ENCODE measurements at places on chromosomes 3 and 15.

- ATAC-seq: no peak
Observed at GRCh38 chr3:129569856-129570255, 26.9 kb downstream of the H1-8 start.

- no peak for ATAC-seq
Observed at GRCh38 chr15:82992436-82992998, 6.5 kb downstream of the RAMAC start.

DNA sequence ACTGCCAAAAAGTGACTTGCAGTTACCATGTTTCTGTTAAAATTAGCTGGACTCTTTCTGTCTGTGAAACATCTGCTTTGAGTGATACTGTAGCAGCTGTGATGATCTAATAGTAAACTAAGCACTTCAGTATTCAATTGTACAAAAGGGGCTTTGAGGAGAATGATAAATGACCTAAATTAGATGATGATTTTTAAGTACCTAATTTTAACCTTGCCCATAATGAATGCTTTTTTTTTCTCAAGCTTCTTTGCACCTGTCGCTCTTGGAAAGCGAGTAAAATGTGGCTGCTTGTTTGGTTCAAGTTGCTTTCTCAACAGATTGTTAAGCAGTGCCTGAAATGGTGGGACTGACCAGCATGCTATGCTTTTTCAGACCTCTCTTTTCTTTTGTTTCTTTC is 752.3 kb downstream of the EPHA3 start:
- no peak for ATAC-seq

- no peak for ATAC-seq
Observed at GRCh38 chr3:194379231-194379630, 9.7 kb upstream of the LRRC15 start.

DNA sequence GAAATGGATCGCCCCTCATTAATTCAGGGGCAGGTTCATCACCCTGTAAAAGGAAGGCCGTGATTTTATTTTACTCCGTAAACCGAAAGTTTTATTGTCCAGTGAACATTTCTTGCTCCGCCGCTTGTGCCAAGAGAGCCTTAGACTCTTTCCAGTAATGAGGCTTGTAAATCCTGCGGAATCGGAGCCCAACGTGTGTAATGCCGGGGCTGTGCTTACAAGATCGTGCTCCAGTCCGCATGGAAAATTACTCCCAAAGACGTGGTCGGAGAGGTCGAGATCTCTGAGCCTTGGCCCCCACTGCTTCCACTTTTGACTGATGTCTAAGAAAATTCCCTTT is 649 bp upstream of the PLOD2 start:
- ATAC-seq: peak; percentile 1

DNA sequence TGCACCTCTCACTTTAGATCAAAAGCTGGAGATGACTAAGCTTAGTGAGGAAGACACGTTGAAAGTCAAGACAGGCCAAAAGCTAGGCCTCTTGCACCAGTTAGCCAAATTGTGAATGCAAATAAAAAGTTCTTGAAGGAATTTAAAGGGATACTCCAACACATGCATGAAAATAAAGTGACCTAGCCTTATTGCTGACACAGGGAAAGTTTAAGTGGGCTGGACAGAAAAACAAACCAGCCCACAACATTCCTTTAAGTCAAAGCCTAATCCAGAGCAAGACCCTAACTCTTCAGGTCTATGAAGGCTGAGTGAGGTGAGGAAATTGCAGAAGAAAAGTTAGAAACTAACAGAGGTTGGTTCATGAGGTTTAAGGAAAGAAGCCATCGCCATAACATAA is 100.6 kb upstream of the PSMD6 start:
- no peak for ATAC-seq

GRCh38 chr15:71660501-71660900 is 149.9 kb upstream of the NR2E3 start:
- ATAC-seq: no peak

DNA sequence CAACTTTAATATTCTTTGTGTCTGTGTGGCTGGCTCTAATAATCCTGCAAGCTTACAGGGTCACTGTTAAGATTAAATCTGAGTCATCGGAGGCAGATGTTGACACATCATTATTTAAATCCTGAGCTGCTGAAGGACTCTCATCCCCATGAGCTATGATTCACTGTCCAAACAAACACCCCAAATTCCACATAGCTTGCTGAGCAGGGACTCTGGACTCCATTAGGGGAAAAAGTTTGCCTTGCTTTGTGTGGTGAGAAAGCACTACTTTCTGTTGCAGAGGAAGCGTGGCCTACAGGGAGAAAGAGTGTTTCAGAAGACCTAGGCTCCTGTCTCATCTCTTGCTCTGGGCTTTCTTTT is 213.7 kb downstream of the PDCD6IP start:
- ATAC-seq: no peak

DNA sequence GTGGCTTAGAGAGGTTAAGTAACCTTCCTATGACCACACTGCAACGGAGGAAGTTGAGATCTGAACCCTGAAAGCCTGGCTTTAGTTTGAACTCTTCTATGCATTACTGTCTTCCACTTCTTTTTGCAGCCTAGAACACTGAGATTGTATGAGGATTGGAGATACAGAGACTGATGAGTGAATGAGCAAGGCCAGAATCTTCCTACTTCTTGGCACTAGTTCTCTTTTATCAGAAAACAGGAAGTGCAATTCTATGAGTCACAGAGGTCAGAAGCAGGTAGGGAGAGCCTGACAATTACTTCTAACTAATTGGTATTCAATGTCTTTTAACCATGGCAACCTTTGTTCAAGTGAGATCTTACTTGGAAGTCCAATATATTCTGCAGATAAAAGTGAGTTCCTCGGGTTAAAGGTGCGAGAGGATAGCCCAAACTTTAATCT is 219.0 kb downstream of the SHQ1 start:
- ATAC-seq: no peak

GRCh38 chr3:119497820-119498185 is 544 bp upstream of the TIMMDC1 start:
- ATAC-seq: no peak

DNA sequence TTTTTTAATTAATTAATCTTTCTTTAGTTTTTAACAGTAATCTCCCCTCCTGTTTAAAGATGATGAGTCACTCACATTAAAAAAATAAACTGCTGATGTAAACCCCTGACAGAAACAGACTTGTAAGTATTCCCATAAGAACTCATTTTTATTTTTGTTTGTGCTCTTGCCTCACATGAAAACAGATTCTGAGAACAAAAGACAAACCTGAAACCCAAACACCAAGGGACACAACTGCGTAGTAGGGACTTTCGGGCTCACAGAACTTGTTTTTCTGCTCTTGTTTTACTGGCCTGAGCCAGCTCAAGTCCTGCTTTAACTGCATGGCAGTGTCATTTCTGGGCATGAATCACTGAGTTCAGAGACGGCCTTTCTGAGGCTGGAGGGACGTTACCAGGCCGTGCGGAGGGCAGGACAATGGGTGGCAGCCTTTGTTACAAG is 600.8 kb downstream of the FOXP1 start:
- ATAC-seq: peak; percentile 60

DNA sequence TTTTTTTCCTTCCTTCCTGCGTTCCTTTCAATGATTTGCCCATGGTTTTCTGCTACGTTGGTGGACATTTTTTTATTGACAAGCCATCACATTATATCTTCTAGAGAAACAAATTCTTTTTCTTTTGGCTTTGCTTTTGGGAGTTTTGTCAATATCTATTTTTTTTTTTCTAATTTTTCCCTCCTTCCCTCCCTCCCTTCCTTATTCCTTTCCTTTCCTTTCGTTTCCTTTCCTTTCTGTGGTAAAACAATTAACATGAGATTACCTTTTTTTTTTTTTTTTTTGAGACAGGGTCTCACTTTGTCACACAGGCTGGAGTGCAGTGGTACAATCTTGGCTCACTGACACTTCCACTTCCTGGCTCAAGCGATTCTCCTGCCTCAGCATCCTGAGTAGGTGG is 153.7 kb downstream of the THRB start:
- no peak for ATAC-seq

- ATAC-seq: no peak
Observed at GRCh38 chr3:53079791-53080555, 34.1 kb upstream of the SFMBT1 start.

DNA sequence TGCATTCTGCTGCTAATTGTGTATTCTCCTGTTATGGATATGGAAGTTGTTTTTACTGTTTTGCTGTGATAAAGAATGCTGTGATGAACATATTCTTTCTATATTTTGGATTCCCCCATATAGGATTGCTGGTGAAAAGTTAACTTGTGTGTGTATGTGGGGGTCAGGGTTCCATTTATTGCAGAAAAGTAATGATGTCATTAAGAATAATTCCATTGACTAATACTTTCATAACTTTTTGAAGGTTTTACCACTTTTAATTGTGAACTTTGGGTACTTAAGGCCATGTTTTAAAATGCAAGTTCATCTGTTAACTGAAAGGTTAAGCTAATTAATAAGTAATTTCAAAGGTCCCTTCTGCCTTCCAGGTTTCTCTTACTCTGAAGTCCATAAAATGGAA is 6.2 kb downstream of the NEO1 start:
- no peak for ATAC-seq

GRCh38 chr3:11060500-11061251 is 68.1 kb downstream of the SLC6A1 start:
- ATAC-seq: peak; percentile 72

GRCh38 chr3:187125319-187126031 is 13.8 kb downstream of the RPL39L start:
- ATAC-seq: no peak

GRCh38 chr3:149509526-149509925 is 35.0 kb downstream of the TM4SF4 start:
- ATAC-seq: no peak

DNA sequence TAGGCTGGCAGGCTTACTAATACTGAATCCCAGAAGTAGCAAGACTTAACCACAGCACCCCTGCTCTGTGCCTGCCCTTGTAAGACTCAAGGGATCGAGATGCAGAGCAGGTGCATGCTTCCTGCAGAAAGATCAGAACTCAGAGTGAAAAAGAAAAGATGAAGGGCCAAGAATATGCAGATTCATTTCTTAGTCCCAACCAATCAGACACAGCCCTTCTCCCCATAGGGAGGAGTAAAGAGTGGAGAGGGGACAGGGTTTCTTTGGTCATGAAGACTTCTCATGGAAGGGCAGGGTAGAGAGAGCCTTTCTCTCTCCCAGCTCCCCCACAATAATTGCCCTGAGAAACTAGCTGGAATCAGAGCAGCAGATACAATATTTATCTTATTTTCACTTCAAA is 105.6 kb upstream of the MB21D2 start:
- no peak for ATAC-seq

GRCh38 chr3:52429779-52430415 is 15.0 kb downstream of the SEMA3G start:
- peak; percentile 40 for ATAC-seq

- ATAC-seq: no peak
Observed at GRCh38 chr3:46481636-46482035, 16.1 kb upstream of the RTP3 start.

GRCh38 chr3:13461169-13462124 is 18.7 kb upstream of the HDAC11 start:
- ATAC-seq: no peak

- no peak for ATAC-seq
Observed at GRCh38 chr3:11835028-11835639, 11.6 kb downstream of the TAMM41 start.

DNA sequence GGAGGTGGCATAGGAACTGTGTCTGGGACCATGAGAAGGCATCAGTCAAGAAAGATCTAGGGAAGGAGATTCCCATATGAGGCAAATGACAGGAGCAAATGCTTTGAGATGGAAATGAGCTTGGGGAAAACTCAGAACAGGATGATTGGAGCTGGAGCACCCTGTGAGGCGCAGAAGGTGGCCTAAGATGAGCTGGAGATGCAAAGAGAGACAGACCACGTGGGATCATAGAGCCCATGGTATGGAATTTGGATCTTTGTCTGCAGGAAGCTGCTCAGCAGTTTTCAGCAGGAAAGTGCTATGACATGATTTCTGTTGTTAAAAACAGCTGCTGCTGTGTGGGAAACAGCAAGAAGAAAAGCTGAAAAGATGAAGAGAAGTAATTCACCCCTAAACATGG is 310.6 kb downstream of the MAGI1 start:
- ATAC-seq: no peak

DNA sequence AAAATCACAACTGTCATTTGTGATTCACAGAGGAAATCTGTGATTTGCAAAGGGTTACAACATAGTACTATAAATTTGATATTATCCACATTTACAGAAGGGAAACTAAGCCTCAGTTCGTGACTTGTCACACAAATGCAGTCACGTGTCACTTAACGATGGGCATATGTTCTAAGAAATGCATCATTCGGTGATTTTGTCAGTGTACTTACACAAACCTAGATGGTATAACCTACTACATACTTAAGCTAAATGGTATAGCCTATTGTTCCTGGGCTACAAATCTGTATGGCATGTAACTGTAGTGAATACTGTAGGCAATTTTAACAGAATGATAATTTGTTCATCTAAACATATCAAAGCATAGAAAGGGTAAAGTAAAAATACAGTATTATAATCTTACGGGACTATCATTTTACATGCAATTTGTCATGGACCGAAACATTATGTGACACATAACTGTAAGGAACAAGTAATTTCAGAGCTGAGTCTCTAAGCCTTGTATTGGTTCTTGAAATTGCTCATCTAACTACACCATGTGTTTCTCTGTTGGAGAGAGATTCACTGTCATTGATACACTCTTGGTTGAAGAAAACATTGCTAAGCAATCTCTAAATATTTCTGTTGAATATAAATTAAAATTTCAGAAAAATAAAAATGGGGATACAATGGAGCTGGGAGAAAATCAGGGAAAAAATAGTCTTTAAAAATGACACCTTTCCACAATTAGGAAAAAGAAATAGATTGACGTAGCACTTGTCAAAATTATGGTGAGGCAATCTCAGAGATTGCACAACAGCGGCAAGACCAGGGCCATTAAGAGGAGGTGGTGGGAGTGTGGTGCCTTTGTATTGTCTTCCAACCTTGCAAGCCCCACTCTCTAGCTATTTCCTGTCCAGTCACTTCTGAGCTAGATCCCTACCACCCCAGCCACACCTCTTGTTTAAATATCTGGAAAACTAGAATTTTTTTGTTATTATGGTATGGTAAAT is 645.8 kb upstream of the TBL1XR1 start:
- no peak for ATAC-seq

GRCh38 chr3:54877730-54878129 is 50.1 kb downstream of the LRTM1 start:
- no peak for ATAC-seq

- ATAC-seq: no peak
Observed at GRCh38 chr15:69200832-69201745, 40.7 kb downstream of the GLCE start.

GRCh38 chr15:96102631-96103030 is 227.9 kb upstream of the NR2F2 start:
- ATAC-seq: no peak

GRCh38 chr15:77564341-77564740 is 68.4 kb downstream of the LINGO1 start:
- ATAC-seq: no peak
